Natural killer cell treated with Interleukin-12 subunit alpha and Interleukin-12 subunit beta and Interleukin-15 and Interleukin-18, amount 100 ng/mL, for 72 hours (primary cell): ENCODE measurements at places on chromosomes 7 and 10. TPM values are rescaled to one million over a fixed set of nuclear protein-coding genes. Genes with fewer than 3 reads are reported as not detected.
A peak's percentile ranks its signal among the peaks of the same experiment; 100 is the strongest.

CLRN3 gene
- not detected for total RNA-seq

GRCh38 chr10:117757086-117757720 is 214.7 kb downstream of the EMX2 start:
- H3K4me3 ChIP-seq, result no peak overlapping the region
- H3K36me3 ChIP-seq, result no peaks in the 10 kb centered on the region
- no peak overlapping the region for H3K27ac ChIP-seq
- H3K4me1 ChIP-seq, result no peaks in the 10 kb centered on the region
- no peak for DNase-seq

DNA sequence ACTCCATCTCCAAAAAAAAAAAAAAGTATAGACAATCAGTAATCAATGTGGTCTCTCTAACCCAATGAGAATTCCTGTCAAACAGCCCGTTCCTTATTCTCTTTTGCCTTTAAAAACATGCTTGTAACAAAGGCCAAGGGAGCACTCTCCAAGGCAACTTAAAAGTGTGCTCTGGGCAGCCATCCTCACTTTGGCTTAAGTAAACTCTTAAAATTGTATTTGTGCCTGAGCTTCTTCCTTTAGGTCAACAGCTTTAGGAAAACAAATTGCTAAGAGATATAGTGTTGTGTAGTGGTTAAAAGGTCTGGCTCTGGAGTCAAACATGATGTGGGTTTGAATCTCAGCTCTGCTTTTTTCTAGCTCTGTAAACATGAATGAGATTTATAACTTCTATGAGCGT is 13.9 kb upstream of the EPC1 start:
- H3K36me3 ChIP-seq, result no peaks in the 10 kb centered on the region
- H3K27ac ChIP-seq, result peak overlapping the region; percentile 42
- H3K4me1 ChIP-seq, result peaks cover 45% of the 10 kb centered on the region

- no peaks in the 10 kb centered on the region for H3K36me3 ChIP-seq
- no peaks in the 10 kb centered on the region for H3K27me3 ChIP-seq
- no peak overlapping the region for H3K27ac ChIP-seq
- no peak for DNase-seq
- no peak overlapping the region for H3K4me3 ChIP-seq
Measured at GRCh38 chr7:2445047-2445446, 31.2 kb downstream of the GRIFIN start.

- no peak for DNase-seq
- peak overlapping the region; percentile 28 for H3K4me3 ChIP-seq
- H3K27ac ChIP-seq, result no peak overlapping the region
- peaks cover 29% of the 10 kb centered on the region for H3K36me3 ChIP-seq
- no peaks in the 10 kb centered on the region for H3K27me3 ChIP-seq
- peaks cover 32% of the 10 kb centered on the region for H3K4me1 ChIP-seq
Measured at GRCh38 chr7:106278695-106279094, 6.1 kb downstream of the NAMPT start.

DNA sequence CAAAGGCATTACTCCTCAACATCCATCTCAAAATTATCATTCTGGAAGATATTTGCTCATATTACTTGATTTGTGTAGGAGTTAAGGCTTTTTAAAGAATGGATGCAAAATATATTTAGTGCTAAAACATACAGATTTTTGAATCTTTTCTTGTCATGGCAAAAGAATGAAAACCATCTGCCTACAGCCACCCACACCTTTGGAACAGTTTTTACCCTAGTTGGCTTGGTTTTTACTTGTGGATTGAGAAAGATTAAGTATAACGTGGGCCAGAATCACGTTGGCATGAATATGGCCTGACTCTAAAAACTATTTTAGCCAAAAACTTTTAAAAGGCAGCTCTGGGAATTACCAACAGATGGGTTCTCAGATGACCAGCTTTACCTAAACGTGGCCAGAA is 128.2 kb downstream of the SPAG6 start:
- H3K36me3 ChIP-seq, result no peaks in the 10 kb centered on the region
- H3K4me3 ChIP-seq, result no peak overlapping the region
- no peak overlapping the region for H3K27ac ChIP-seq
- peaks cover 44% of the 10 kb centered on the region for H3K27me3 ChIP-seq

- peaks cover 4% of the 10 kb centered on the region for H3K27me3 ChIP-seq
- H3K27ac ChIP-seq, result no peak overlapping the region
- no peak for DNase-seq
Measured at GRCh38 chr7:22420973-22421635, 64.2 kb upstream of the RAPGEF5 start.

GRCh38 chr10:13659887-13660550 is 73.3 kb downstream of the PRPF18 start:
- H3K27ac ChIP-seq, result no peak overlapping the region
- H3K4me3 ChIP-seq, result peak overlapping the region; percentile 4
- H3K36me3 ChIP-seq, result no peaks in the 10 kb centered on the region
- no peak for DNase-seq
- H3K27me3 ChIP-seq, result no peaks in the 10 kb centered on the region

GRCh38 chr10:36675458-36675880 is 449.9 kb upstream of the ANKRD30A start:
- H3K36me3 ChIP-seq, result no peaks in the 10 kb centered on the region
- DNase-seq, result no peak
- no peaks in the 10 kb centered on the region for H3K4me1 ChIP-seq
- no peak overlapping the region for H3K27ac ChIP-seq

DNA sequence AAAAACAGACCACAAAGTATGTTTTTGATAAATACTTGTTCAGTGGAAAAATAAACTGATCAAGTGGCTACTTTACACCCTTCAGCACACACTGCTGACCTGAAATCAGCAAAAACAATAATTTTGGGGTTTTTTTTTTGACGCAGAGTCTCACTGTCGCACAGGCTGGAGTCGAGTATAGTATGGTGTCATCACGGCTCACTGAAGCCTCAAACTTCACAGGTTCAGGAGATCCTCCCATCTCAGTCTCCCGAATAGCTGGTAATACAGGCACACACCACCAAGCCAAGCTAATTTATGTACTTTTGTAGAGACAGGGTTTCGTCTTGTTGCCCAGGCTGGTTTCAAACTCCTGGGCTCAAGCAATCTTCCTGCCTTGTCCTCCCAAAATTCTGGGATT is 30.6 kb downstream of the TARP start:
- DNase-seq, result no peak
- H3K27me3 ChIP-seq, result no peaks in the 10 kb centered on the region
- H3K27ac ChIP-seq, result peak overlapping the region; percentile 94

DNA sequence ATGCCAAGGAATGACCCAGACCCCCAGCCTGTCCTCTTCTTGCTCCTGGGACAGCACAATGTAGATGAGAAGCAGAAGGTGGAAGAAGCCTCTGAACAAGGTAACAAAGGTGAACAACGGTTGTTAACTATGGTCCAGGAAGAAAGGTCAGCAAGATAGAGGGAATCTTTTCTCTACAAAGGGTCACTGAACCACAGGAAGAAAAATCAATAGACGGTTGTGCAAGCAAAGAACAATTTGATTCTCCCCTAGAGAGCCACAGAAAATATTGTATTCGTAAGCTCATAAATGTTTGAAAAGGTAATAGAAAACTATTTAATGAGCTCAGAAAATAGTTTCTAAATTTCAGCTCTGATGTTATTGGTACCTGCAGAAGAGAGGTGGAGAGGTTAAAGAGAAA is 111.3 kb downstream of the ST8SIA6 start:
- no peak for DNase-seq
- H3K27ac ChIP-seq, result no peak overlapping the region

GRCh38 chr7:9981742-9982349 is 991.8 kb upstream of the PHF14 start:
- no peak for DNase-seq
- H3K4me1 ChIP-seq, result no peaks in the 10 kb centered on the region
- H3K4me3 ChIP-seq, result no peak overlapping the region
- H3K27me3 ChIP-seq, result no peaks in the 10 kb centered on the region
- no peak overlapping the region for H3K27ac ChIP-seq

DNA sequence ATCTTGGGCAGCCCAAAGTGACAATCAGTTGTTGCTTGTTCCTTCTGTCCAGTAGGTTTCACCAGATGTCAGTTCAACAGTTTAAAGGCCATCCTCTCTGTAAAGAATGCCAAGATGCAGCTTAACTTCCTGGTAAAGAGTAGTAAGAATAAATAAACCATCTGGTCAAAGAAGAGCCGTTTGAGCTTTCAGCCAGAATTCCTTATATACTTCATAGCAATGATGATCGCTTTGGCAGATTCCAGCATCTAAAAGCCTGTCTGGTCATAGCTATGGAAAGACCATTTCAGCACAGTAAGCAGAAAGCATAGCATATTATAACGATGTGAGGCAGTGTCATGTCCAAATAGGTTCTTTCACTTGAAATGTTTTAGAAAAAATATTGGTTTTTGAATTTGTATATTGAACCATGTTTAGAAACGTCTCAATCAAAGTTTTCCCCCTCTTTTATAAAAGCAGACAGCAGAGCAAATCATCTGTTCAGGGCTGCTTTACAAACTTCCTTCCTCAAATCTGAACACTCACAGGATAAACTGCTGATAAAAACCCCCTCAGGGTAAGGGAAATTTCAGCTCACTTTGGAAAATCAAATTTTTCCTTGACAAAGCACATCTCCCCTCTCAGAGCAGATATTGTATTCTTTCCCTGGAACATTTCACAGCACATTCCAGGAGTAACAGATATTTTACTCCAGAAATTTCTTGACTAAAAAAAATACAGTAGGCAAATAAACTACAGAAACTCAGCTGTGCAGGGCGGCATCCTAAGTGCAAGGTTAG is 184.1 kb downstream of the NOC3L start:
- no peak overlapping the region for H3K27ac ChIP-seq
- H3K36me3 ChIP-seq, result no peaks in the 10 kb centered on the region
- H3K4me1 ChIP-seq, result no peaks in the 10 kb centered on the region
- no peak for DNase-seq
- peaks cover 24% of the 10 kb centered on the region for H3K27me3 ChIP-seq

GRCh38 chr7:5532536-5533335 is 109.1 kb upstream of the TNRC18 start:
- peaks cover 41% of the 10 kb centered on the region for H3K4me1 ChIP-seq
- H3K4me3 ChIP-seq, result peak overlapping the region; percentile 98
- H3K27ac ChIP-seq, result peak overlapping the region; percentile 92

DNA sequence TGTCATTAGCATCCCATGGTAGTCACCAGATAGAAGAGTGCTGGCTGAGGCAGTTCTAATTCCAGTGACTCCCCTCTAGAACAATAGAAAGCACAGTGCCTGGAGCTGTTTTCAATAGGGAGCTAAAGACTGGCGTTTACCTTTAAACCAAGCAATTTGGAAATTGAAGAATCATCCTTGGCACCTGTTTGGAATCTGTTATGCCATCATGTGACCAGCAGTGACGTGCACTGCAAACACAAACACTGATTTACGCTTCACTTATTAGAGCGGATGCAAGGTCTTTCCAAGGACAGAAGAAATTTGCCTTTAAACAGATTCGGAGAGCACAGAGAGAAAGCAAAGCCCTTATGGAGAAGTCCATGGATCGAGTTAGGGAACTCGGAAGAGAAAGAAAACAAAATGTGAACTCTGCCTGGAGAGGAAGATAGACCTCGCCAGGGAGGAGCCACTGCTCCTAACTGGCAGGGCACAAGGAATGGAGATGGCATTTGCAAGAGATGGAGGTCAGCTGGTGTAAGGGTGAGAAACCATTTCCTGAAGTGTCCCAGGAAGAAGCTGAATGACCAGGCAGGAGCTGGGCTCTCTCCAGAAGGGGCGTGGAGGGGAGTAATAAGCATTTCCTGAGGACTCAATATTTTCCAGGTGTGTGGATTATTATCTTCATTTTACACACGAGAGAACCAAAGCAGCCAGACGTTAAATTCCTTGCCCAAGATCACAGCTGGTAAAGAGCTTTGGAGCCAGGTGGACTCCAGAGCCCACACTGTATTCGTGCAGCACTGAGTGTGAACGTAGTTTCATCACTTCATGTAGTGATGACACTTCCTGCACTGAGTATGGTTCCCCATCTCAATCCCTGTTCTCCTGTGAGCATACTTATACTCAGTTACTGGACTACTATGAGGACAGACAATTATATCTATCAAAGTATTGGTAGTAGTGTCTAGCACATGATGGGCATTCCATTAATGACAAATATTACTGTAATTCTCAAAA is 97.7 kb downstream of the CUBN start:
- peaks cover 4% of the 10 kb centered on the region for H3K36me3 ChIP-seq
- DNase-seq, result no peak
- H3K4me3 ChIP-seq, result peak overlapping the region; percentile 16
- H3K27me3 ChIP-seq, result no peaks in the 10 kb centered on the region

GRCh38 chr10:4094751-4095150 is 309.7 kb upstream of the KLF6 start:
- H3K27me3 ChIP-seq, result no peaks in the 10 kb centered on the region
- H3K27ac ChIP-seq, result no peak overlapping the region
- no peak for DNase-seq
- H3K4me3 ChIP-seq, result no peak overlapping the region

- H3K36me3 ChIP-seq, result no peaks in the 10 kb centered on the region
- H3K4me3 ChIP-seq, result no peak overlapping the region
- no peak for DNase-seq
- H3K27ac ChIP-seq, result no peak overlapping the region
Measured at GRCh38 chr7:80444811-80445210, 67.1 kb downstream of the GNAT3 start.

DNA sequence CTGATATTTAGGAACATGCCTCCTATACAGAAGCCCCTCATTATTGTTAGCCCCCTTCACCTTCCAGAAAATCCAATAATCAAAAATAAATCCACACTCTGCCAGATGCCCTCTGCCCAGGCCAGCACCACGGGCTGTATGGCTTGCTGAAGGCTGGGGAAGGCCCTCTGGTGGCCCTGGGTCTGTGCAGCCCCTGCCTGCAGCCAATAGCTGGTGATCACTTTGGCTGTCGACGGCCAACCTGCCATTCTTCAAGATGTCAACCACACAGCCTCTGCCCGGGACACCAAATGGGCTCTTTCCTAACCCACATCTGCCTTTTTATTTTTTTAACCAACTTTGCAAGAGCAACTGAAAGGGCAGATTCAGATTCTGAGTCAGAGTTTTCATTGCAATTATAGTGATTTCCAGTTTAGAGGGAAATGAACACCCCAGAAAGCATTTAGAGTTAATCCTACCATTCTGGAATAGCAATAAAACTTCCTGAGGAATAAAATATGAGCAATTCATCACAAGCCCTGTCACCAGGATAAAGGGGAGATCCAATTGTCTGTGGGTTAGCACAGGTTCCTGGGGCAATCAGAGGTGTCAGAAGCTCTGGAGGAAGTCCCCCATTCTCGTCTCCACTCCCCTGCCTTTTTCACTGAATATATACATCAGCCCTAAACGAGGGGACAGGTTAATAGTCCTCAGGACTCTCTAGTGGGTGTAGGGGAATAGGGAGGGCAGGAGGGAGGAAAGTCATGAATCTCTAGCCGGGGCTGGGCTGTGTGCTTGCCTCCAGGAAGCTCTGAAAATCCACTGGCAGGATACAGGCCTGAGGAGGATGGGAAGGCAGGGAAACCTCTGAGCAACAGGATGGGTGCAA is 211.3 kb downstream of the GRID1 start:
- H3K36me3 ChIP-seq, result no peaks in the 10 kb centered on the region
- H3K27me3 ChIP-seq, result no peaks in the 10 kb centered on the region
- H3K4me1 ChIP-seq, result no peaks in the 10 kb centered on the region
- H3K27ac ChIP-seq, result no peak overlapping the region
